Lower leg skin (tissue), 4 donors: ENCODE measurements at places on chromosomes 5 and 9. TPM values are rescaled to one million over a fixed set of nuclear protein-coding genes. Genes with fewer than 3 reads are reported as not detected.

The ZNG1E gene
- 27.8 TPM for total RNA-seq

The MARVELD2 gene
- 24.4 TPM for total RNA-seq

The RAB14 gene
- 50.8 TPM for total RNA-seq

The PTBP3 gene
- total RNA-seq = 82.5 TPM

The LCN10 gene
- total RNA-seq = not detected

The TLR4 gene
- 5.0 TPM for total RNA-seq

The ADAMTS2 gene
- 10.6 TPM for total RNA-seq

The LOX gene
- 17.6 TPM for total RNA-seq

The NR6A1 gene
- total RNA-seq = 4.9 TPM

The MLLT3 gene
- 11.0 TPM for total RNA-seq

The ACSL6 gene
- 0.27 TPM for total RNA-seq

The MEF2C gene
- total RNA-seq = 6.2 TPM

The SNX2 gene
- total RNA-seq = 35.5 TPM

The FREM1 gene
- total RNA-seq = 2.1 TPM

The FAM221B gene
- total RNA-seq = not detected

The FAM151B gene
- total RNA-seq = 2.1 TPM

The FRMPD1 gene
- 15.7 TPM for total RNA-seq
